ENCODE measurements at places on chromosomes 11 and 22.

GRCh38 chr11:64841592-64842365 lies 2.7 kb downstream of the CDC42BPG start:
- DNase-seq, result no peak

- no peak for DNase-seq
Observed at GRCh38 chr11:122028036-122028435, 88.0 kb downstream of the BLID start.

DNA sequence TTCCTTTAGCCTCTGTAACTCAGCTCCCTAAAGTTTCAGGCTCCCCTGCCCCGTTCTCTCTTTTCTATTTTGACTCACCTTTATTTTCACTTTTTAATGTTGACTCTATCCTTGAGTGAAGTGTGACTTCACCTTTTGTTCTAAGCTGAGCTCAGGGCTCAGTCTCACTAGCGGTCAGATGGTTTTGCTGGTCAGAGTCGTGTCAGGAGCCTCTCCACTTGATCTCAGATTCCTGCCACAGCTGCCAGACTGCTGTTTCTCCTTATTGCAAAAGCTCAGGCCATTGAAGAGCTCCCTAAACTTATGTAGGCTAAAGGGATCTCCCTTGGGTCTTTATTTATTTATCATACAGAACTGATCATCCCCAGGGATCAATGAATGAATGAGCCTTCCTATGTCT lies 13.7 kb upstream of the POU2AF2 start:
- no peak for DNase-seq

DNA sequence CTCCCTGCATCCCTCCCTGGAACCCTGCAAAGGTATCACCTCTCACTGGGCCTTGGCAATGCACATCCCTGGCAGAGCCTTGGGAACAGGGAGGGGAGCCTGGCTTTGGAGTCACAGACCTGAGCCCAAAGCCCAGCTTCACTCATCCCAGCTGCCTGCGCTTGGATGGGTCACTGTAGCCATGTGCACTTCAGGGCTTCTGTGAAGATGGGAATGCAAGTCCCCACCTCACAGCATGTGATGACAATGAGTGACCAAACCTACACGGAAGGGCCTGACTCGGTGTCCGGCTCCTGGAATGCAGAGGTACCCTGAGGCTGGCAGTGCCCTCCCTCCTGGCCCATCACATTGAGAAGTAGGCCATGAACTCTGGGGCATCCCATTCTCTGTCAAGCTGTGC lies 22.8 kb upstream of the BAIAP2L2 start:
- DNase-seq, result no peak

GRCh38 chr22:31577711-31578110 lies 81.4 kb downstream of the SFI1 start:
- DNase-seq, result no peak

DNA sequence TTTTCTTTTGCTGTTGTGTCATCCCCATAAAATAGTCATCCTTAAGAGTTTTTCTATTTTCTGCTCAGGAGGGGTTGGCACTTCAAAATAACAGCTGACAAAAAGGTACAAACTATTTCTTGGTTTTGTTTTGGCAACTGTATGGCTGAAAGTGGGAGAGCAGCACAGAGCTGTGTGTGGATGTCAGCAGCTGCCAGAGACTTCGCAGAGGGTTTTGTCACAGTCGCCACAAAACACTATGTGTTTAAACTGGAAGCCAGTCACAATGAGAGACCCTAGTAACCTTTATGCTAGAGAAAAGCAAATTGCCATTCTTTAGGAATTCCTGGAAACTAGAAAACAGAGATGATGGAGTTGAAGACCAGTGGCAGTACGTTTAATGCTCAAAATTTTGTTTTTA lies 189.6 kb upstream of the CCDC90B start:
- no peak for DNase-seq

DNA sequence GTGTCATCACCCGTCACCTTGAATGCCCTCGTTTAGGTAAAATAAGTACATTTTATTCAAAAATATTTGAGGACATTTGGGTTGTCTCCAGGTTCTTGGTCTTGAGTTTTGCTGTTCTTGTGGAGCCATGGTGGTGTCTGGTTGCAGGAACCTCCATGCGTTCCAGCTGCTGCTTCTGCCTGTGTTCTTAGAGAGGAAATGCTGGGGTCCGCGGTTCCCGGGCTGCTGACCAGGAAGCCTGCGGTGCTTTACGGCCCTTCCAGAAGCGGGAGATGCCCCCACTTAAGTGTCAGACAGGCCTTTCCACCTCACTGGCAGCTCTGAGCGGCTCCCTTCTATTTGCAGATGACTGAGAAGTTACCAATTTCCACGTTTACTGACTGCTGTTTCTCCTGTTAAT lies 66.8 kb downstream of the LRP5 start:
- no peak for DNase-seq

- DNase-seq, result no peak
Observed at GRCh38 chr11:73195191-73196007, 22.7 kb upstream of the P2RY2 start.

- peak; percentile 54 for DNase-seq
Observed at GRCh38 chr11:64340671-64341335, 799 bp downstream of the CCDC88B start.

- DNase-seq, result no peak
Observed at GRCh38 chr11:44143987-44144909, 48.8 kb downstream of the EXT2 start.

- no peak for DNase-seq
Observed at GRCh38 chr11:131365329-131365930, 5.0 kb upstream of the NTM start.

DNA sequence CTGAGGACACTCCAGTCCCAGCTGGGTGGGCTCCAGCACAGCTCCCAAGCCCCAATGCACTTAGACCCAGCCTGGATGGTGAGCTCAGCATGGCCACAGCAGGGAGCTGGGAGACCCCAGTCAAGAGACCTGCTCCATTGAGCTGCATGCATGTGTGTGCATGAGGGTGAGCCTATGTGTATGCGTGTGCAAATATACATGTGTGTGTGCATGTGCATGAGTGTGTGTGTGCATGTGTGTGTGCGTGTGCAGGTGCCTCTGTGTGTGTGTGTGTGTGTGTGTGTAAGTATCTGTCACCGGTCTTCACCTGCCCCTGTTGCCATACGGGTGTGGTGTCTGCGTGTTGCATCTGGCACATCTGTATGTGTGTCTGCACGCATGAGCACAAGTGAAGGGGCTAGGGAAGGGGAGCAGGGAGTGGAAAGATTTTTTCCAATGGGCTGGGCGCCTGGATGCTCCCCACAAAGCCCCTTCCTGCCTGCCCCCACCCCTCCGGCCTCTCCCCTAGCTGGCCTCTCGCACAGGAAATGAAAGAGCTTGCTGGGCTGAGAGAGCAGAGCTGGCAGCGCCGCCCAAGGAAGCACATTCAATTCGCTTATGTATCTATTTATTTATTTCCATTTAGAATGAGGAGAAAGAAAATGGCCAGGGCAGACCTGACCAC lies 4.1 kb downstream of the TSPAN32 start:
- no peak for DNase-seq

GRCh38 chr11:7974668-7975067 lies 9.4 kb upstream of the NLRP10 start:
- DNase-seq, result no peak

DNA sequence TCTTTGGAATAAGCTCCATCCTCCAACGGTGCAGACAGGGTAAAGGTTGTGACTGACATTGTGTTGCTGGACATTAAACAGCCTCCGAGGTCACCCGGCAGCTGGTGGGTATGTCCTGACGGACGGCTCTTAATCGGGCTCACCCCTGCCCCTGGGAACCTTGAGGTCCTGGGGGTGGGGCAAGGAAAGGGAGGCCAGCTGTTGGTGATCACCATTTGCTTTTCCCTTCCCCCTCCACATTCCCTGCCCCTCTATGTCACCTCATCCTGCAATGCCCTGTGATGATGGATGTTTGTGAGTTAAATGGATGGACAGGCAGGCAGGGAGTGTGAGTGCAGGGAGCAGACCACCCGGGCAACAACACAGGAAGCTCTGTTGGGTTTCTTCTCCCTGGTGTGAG lies 26.3 kb downstream of the APLNR start:
- no peak for DNase-seq

DNA sequence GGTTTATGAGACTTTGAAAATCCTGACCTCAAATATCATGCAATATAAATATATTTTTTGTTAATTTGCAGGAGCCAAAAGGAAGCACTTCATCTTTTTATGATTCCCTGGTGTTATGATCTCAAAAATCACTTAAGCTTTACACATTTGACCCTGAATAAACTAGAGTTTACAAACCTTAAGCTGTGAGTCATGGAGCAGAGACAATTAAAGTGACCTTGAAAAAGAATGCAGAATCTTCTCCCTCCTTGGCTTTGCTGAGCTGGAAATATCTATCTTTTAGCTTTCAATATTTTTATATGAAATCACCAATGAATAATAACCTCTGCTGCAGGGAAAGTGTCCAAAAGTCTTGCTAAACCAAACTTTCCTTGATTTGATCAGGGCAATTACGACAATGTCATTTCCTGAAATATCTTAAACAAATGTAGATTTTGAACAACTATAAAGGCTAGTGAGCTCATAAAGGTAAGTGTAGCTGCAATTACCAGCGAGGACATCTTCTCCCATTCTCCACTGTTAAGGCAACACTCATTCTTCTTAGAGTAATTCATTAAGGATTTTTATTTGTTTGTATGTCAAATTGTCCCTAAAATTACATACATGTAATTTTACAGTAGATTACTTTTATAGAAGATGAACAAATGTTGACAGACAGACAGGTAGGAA lies 747.0 kb upstream of the LUZP2 start:
- no peak for DNase-seq

DNA sequence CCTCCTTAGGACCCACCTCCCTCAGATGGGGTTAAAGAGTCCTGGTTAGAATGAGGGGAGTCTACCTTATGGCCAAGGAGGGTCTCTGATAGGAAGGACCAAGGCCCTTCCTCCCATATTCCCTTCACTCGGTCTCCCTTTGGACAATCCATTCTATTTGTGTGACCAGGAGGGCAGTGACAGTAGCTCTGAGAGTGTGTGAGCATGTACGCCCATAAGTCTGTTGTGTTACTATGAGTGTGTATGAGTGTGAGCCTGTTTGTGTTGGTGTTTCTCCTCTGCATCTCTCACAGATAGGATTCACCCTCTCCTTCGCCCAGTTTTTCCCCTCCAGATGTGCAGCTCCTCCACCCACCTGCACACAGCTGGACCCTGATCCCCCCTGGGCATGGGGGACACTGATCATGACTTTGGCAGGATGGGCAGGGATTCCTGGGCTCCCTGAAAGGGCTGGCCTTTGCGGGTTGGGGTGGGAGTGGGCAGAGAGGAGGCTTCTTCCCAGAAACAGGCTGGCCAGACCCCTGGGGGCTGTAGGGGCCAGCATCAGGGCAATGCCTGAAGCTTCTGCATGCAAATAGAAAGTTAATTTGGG lies 14.5 kb downstream of the PHLDB1 start:
- DNase-seq, result no peak

GRCh38 chr22:22463855-22464540 lies 44.5 kb downstream of the ZNF280B start:
- peak; percentile 20 for DNase-seq

DNA sequence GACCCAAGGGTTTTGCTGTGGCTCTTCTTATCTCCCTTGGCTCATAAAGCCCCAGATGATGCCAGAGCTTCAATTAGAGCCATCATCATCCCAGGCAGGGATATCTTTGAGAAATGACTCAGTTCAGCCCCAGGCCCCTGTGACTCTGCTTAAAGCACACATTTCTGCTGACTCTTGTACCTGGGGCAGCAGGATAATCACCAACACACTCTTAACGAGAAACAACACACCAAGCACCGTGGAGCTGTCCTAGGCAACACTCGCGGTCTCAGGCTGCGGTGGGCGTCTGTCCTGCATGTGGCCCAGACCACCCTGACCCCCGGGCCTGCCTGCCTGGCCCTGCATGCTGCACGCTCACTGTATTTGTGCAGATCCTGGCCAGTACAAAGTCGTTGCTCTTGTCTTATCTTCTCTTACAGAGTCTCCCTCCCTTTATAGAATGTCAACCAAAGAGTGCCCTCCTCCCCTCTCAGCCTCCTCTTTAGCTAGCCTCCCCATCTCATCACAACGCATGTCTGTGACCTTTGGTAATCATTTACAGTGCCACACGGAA lies 114.2 kb upstream of the PARVA start:
- DNase-seq, result no peak

GRCh38 chr11:31882951-31883392 lies 71.8 kb upstream of the PAX6 start:
- DNase-seq, result no peak

DNA sequence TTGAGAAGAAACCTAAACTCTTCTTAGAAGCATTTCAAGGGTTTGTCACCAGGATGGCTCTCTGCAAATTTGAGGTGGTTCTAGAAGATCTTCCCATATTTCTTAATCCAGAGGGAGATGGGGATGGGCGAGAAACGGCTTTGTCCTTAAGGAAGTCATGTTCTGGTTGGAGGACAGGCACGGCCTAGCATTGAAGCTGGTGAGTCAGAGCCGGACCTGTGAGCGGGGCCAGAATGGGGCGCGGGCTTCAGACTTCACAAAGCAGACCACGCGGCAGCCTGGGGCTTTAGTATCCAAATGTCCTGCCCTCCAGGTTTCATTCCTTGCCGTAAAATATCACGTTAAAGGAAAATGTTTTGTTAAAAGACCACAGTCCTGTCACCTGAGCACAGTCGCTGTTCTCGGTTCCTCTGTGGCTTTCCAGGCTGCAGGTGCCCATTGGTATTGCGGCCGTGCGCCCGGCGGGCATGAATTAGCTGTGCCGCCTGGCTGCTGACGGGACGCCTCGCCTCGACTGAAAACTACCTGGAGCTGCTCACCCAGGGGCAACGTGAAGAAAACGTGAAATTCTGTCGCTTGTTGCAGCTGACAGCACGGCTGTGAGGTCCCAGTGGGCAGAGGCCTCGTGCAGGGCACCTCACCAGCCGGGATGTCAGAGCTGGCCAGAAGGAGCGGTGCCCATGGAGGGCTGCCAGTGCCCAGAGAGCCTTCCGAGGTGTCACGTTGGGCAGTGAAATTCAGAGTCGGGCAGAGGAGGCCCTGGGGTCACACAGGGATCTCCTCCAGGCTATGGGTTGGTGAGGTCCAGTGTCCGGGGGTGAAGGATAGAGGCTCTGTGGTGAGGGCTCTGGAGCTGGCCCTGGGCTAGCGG lies 59.0 kb downstream of the LRP5 start:
- no peak for DNase-seq

DNA sequence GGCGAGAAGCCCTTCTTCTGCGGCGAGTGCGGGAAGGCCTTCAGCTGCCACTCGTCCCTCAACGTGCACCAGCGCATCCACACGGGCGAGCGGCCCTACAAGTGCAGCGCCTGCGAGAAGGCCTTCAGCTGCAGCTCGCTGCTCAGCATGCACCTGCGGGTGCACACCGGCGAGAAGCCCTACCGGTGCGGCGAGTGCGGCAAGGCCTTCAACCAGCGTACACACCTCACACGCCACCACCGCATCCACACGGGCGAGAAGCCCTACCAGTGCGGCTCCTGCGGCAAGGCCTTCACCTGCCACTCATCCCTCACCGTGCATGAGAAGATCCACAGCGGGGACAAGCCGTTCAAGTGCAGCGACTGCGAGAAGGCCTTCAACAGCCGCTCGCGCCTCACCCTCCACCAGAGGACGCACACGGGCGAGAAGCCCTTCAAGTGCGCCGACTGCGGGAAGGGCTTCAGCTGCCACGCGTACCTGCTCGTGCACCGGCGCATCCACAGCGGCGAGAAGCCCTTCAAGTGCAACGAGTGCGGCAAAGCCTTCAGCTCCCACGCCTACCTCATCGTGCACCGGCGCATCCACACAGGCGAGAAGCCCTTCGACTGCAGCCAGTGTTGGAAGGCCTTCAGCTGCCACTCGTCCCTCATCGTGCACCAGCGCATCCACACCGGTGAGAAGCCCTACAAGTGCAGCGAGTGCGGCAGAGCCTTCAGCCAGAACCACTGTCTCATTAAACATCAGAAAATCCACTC lies 12.2 kb downstream of the ZNF74 start:
- DNase-seq, result no peak
